ENCODE measurements at places on chromosomes 4 and X.

DNA sequence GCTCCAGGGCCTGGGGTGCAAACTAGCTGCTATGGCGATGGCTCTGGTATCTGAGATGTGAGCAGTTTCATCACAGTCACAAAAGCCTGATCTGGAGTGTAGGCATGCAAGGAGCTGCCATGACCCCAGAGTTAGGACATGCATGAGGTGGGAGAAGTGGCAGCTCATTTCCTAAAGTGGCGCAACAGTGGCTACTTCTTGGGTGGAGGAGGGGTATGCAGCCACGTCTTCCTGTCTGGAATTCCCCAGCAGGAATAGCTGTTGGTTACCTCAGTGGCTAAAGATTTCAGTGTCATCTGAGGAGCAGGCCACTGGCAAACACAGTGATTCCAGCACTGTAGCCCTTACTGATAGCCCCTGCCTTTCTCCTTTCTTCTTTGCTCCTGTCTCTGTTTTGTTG is 1382.5 kb downstream of the C4orf33 start:
- no peak for DNase-seq

DNA sequence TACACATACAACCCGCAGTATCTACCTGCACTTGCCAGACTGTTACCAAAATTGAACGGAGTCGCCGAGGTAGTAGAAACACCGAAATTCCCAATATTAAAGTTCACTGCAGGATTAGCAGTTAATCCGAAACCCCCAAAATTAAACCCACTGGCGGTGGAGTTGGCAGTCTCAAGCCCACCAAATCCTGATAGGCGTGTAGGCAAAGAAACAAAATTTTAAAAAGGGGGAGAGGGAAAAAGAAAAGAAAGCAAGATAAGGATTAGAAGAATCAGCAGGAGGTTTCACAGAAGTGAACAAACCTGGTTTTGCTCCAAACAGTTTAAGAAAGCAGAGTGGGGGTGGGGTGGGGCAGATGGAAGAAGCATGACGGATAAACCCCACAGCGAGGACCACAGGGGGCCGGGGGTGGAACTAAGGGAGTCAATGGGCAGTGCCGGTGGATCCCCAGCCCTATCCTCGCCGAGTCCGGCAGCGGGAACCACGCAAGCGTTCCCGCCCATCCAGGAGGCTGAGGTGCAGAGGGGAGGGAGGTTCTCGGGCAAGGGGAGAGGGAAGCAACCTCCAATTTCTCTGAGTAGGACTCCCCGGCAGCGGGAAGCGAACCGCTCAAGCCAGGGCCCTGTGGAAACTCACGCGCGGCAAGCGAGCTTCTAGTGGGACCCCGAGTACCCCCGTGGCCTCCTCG is 599 bp downstream of the NUP54 start:
- no peak for DNase-seq

- no peak for DNase-seq
Observed at GRCh38 chr4:97525236-97525635, 618.0 kb downstream of the STPG2 start.

DNA sequence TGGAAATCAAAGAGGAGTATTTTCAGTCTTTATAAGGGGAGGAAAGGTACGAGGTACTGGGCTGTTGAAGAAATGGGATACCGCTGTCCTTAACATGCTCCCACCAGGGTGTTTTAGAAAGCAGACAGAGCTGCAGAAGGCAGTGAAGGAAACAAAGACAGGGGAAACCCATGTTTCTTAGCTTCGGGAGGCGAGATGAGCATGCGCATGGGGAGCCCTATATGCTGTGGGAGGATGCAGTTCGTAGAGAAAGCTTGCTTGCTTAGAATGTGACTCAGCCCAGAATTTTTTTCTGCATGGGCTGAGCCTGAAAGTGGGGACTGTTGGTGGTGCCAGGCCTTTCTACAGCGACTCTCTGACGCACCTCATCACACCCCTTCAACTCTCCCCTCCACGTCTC is 28.8 kb upstream of the SCOC start:
- DNase-seq, result no peak

- DNase-seq, result no peak
Observed at GRCh38 chr4:184282251-184282713, 64.6 kb upstream of the ENPP6 start.

DNA sequence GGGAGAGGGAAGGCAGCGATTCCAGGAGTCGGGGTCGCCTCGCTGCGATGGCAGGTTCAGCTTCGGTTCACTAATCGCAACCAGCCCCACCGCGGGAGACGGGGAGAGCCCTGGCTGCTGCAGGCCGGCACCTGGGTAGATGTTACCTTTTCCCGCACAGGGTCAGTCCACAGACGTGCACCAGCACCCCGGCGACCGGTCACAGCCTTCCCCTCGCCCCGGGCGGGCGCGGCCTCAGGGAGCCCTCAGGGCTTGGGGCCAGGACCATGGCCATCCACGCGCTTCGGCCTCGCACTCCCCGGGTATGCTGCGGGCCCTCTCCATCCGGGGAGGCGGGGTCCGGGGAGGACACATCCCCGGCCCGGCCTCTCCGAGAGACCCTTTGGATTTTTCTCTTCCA is 26.1 kb upstream of the EXOC1L start:
- no peak for DNase-seq

GRCh38 chrX:20266810-20267606 is at the start of gene RPS6KA3:
Gene RPS6KA3, minus strand, starts transcription at chrX:20266909. Its CDS starts 277 bp downstream, at chrX:20266632.
- peak; percentile 80 for DNase-seq

- no peak for DNase-seq
Observed at GRCh38 chr4:20423420-20423819, 171.7 kb downstream of the SLIT2 start.

- no peak for DNase-seq
Observed at GRCh38 chrX:67777148-67777547, 233.3 kb downstream of the AR start.

GRCh38 chr4:105637408-105638176 is 70.9 kb downstream of the INTS12 start:
- no peak for DNase-seq

GRCh38 chrX:147933815-147934214 is 22.1 kb downstream of the FMR1 start:
- DNase-seq, result no peak

GRCh38 chrX:110966839-110967238 is 129.2 kb upstream of the PAK3 start:
- DNase-seq, result no peak

DNA sequence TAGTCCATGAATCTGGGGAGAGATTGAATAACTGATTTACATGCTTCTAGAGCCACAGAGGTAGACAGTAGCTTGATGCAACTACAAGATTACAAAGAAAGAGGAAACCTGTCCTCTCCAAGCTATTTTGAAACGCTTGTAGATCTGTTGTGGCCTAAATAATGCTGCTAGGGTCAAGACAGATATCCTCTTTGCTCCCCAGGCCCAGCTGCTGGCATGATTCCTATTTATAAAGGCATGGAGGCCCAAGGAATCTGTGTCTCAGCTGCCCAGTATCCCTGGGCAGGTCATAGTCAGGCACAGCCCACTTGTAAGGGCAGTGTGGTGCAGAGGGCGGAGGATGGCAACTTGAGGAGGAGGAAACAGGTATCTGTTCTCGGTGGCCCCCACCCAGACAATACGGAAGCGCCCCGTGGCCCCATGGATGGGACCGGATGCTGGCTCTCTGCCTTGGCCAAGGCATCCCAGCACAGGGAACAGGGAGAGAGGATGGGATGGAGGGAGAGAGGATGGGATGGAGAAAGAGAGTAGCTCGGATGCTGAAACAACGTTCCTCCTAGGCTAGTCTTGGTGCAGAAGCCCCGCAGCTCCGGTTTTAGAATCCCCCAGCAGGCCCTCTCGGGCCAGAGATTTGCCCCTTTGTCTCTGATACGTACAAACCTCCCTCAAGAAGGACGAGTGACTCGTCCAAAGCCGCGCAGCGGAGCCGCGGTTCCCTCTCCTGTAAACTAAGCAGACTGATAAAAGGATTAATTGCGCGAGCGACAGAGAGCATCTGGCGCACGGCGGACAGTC is 767 bp upstream of the SMIM20 start:
- DNase-seq, result peak; percentile 51

DNA sequence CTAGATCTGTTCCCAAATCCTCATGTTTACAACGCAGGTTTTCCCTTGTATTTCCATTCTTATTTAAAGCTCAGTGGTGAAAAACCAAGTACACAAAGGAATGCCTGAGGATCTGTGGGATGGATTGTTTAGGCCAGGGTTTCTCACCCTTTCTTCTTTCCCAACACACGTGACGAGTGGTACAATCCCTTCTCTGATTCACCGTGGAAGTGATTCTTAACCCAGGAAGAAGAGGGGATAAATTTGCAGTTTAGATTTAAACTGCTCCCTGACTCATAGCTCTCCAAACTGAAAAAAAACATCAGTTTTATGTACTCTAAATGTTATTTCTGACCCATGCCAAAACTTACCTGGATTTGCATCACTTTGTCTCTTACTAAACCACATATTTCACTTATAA is 17.0 kb downstream of the PAQR3 start:
- DNase-seq, result no peak

DNA sequence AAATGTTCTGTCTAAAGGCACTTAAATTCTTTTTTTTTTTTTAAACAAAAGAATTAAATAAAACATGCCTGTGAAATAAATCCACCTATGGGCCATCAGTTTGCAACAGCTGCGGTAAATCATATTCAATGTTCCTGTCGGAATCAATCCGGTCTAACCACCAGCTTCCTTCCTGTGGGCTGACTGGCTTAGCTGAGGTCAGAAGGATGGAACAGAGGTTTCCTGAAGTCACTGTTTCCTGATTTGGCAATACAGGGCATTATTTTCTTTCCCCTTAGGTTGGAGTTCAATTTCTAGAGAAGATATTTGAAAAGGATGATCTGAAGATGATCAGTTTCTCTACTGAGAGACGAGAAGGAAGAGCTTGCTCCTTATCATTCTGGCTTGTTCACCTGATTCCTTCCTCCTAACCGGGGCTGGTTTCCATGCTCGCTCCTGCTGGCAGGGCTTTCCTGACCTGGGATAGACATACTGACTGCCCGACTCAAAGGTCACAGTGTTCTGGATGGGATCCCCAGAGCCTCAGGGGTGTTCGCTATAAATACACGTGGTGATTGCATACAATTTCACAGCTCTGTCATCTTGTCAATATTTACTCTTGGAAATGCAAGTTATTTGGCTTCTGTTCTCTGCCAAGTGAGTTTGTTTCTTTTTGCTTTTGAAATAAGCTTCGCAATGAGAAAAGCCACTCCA is 21.7 kb downstream of the PDLIM3 start:
- DNase-seq, result no peak

DNA sequence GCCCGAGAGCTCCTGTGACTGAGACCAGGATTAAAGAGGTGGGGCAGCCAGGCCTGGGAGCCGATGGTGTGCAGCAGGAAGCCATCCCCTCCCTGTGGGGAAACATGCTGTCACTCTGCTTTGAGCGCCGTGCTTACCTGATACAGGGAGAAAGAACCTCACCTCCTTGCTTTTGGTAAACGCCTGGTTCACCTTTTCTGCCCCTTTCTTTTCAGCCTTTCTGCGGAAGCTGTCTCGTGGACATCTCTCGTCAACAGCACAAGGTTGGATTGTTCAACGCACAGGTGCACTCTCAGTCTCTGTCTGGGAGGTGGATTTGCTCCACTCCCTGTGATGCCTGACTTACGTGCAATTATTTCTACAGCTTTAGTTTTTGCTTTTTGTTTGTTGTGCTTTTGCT is 12.0 kb downstream of the ZFYVE28 start:
- DNase-seq, result no peak

DNA sequence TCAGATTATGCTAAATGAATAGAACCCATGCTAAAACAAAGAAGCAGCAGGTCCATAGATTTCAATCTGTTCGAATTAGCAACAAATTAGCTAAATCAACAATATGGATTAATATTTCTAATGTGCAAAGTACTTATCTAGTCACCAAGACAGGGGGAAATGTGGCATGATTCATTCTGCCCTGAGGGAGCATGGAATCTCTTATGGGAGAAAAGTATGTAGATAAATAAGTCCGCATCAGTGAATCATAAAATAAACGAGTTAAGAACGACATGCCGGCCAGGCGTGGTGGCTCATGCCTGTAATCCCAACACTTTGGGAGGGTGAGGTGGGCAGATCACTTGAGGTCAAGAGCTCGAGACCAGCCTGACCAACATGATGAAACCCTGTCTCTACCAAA is 102.1 kb downstream of the ANOS1 start:
- DNase-seq, result no peak

DNA sequence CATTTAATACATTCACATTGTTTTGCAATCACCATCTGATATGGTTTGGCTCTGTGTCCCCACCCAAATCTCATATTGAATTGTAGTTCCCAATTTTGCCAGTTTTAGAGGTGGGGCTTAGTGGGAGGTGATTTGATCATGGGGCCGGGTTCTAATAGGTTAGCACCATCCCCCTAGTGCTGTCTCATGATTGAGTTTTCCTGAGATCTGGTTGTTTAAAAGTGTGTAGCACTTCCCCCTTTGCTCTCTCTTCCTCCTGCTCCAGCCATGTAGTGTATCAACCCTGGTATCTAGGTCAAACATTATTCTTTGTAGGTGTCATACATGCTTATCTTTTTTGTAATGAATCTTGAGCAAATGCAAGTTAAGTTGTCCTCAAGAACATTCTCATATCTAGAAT is 83.3 kb upstream of the KIT start:
- DNase-seq, result no peak

- DNase-seq, result no peak
Observed at GRCh38 chrX:136115126-136115903, 32.0 kb upstream of the FHL1 start.

GRCh38 chr4:25535278-25535677 is 120.4 kb upstream of the SLC34A2 start:
- DNase-seq, result no peak

DNA sequence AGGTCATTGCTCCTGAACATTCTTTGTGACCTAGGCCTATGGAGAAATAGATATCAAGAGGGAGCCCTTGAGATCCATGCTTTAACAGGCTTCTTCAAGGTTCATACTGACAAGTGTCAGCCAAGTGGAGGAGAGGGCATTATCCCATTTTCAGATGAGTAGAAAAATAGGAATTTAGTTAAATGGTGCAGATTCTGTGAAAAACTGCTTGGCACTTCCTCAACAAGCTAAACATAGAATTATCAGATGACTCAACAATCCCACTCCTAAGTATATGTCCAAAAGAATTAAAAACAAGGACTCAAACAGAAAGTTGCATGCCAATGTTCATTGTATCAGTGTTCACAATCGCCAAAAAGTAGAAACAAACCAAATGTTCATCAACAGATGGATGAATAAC is 43.8 kb upstream of the KCNIP4 start:
- no peak for DNase-seq

- DNase-seq, result no peak
Observed at GRCh38 chrX:23919706-23920320, 12.0 kb downstream of the CXorf58 start.

DNA sequence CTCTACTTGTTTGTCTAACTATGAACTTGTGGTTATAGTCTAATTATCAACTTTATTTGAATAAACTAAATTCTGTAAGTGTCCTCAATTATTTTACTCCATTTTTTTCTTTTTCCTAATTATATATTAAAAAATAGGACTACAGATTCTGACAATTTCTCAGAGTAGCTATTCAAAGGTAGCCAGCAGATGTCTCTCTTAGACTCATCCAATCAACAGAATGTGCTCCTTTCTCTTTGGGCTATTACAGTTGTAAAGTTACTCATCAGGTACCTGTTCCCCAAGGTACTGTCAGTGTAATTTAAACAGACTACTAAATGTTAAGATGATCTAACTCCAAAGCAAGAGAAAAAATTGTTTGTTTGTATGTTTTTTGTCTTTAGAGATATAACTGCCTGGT is 248.6 kb downstream of the PCDH18 start:
- no peak for DNase-seq

All from activated B cell treated with CpG ODN at 0.5 μM for 24 hours (primary cell).